ENCODE measurements at places on chromosomes 2 and 18.

DNA sequence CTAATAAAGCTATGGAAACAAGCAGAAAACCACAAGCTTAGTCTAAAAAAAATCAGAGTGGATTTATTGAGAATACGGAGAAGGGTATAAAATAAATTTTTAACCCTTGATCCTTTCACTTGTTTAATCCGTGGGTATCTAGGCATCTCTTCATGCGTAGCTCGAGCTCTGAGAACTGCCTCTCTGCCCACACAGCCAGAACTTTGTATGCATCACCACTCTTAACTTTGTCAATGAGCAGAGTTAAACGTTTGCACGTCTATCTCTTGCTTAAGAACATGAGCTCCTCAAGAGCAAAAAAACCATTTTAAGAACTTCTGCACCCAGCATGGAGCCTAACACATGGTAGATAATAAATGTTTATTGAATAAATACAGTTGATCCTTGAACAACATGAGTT, 26.9 kb upstream of the TANK start:
- DNase-seq, result no peak

- no peak for DNase-seq
Measured at GRCh38 chr2:55761024-55761423, 67.4 kb upstream of the PNPT1 start.

DNA sequence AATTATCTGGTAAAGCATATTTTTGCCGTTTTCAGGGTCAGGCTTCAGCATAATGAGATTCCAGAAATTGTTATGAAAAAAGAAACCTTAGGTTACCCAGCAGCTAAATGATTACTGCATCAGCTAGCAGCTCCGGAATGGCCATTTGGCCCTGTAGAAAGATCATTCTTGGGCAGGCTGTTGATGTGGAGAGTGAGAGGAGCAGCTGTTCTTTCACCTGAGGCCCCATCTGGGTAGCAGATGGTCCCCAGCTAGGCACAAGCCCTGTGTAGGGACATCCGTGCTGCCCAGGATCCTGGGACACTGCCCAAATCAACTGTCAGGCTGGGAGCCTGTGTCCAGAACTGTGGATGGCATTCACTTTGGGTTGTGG, 61.8 kb downstream of the NEDD4L start:
- DNase-seq, result peak; percentile 81

DNA sequence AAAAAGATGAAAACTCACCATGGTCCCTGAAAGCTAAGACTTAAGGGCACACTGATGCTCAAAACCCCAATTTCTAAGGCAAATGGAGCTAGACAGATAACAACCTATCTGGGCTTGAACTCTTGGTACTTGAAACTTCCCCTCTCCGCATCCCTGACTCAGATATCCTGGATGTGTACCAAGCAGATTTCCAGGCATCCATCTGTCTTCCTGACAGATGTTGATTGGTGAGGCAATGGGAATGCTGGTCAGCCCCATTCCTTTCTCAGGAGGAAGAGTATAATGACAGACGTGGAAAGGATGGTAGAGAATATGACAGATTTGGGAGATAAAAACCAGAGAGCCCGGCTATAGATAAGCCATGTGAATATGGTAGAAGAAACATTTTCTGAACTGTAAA, 69.2 kb downstream of the ADD2 start:
- DNase-seq, result no peak

DNA sequence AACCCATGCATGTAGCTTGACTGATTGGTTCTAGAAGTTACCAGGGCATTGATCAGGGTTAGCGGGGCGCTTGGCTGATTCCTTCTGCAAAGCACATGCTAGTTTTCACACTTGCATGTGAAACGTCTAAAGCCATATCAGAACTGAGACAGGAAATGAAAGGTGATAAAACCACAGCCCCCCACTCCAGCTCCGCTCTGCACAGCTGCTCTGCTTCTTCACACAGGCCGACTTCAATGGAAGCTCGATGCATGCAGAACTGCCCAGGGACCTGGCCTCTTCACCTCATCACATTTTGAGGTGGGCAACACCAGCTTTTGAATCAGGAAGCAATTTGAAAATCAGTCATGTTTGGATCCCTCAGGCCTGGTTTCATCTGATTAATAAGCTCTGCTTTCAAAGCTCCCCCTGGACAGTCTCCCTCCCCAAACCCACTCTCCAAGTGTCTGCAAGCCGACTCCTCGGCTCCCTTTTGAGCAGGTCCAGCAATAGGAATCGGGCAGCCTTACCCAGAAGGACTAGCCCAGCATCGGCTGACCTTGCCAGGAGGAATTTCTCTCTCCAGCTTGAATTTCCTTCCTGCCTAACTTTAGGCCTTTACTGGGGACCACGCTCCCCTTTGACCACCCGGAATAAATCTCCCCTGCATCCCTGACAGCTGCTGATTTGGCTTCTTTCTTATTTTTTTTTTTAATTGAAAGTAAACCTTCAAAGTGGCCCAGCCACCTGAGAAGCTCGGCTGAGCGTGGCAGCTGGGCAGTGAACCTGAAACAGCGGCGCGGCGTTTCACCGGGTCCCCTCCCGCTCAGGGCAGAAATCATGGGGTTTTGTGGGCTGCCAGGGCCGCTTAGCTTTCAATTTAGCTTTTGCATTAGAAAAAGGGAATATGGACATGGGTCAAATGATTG, 31.7 kb downstream of the HRH4 start:
- no peak for DNase-seq

- no peak for DNase-seq
Measured at GRCh38 chr18:12336887-12337286, 28.8 kb downstream of the TUBB6 start.

GRCh38 chr2:234467289-234467688, 29.6 kb downstream of the ARL4C start:
- DNase-seq, result no peak

GRCh38 chr2:127811397-127812321, 688 bp upstream of the WDR33 start:
- DNase-seq, result no peak

GRCh38 chr18:2536063-2536462, 35.2 kb downstream of the METTL4 start:
- no peak for DNase-seq

DNA sequence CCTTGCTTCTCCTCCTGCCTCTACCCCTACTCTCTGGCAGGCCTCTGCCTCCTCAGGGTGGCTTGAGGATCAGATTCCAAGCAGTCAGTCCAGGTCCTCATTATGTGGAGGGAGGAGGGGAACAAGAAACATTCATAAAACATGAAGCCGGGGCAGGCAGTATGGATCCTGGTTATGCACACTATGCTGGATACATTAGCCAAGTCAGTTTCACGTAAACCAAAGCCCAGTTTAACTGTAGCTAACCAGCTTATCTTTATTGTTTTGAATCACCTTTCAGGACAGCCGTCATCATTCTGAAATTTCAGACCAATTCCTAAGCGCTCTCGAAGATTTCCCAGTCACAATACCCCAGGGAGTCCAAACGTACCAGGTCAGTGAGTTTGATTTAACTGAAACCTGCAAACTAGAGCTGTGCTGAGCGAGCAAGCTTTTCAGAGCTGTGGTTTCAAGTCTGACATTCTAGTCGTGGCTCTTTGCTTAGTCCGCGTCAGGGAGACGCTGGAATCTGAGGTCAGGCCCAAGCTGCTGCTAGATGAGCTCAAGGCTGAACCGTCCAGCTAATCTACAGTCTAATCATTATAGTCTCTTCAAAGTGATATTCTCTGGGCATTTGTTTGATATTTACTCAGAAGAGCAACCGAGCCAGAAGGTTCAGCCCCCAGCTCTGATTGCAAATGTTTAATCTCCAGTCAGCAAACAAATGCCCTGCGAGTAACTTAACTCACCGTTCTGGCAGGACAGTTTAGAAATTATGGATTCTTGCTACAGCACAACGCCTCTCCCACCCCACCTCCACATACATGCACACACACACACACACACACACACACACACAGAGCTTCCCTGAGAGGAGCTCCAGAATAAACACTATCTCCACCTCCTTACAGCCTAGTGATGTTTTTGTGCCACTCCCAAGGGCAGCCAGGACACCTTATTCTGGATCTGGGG, 63.8 kb upstream of the BZW1 start:
- DNase-seq, result no peak

GRCh38 chr2:200483729-200484198, 26.1 kb downstream of the KCTD18 start:
- no peak for DNase-seq

- DNase-seq, result no peak
Measured at GRCh38 chr18:3380384-3380961, 69.5 kb upstream of the TGIF1 start.

DNA sequence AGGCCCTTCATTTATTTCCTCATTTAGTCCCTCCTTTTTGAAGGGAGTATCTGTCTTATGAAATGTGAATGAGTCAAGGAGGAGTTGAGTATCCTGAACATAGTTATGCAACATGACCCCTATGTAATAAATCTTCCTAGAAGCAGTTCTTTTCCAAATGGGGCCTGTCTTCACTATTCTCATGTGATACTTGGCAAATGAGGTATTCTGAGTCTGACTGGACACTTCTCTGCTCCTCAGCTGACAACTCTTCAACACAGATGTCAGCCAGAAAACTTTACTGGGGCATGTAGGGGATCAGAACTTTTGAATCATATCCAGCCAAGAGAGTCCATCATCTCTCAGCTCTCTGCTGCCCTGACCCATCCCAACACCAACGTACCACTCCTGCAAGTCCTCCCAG, 291.6 kb downstream of the ZNF385B start:
- DNase-seq, result no peak

DNA sequence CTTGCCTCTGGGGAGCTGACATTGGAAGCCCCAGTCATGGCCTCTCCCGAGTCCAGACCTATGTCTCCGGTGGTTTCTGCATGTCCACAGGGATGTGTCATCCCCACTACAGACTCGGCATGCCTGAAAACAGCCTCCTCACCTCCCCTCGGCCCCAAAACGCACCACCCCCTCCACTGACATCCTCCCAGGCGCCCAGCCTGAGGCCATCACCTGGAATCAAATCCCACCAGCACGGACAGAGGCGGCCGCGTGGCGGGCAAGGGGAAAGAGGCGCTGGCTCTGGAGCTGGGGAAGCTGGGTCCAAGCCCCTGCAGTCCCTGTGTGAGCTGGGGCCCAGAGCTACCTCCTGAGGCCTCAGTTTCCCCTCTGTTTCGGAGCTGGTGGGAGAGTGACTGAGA, 69.9 kb upstream of the SMAD7 start:
- no peak for DNase-seq

DNA sequence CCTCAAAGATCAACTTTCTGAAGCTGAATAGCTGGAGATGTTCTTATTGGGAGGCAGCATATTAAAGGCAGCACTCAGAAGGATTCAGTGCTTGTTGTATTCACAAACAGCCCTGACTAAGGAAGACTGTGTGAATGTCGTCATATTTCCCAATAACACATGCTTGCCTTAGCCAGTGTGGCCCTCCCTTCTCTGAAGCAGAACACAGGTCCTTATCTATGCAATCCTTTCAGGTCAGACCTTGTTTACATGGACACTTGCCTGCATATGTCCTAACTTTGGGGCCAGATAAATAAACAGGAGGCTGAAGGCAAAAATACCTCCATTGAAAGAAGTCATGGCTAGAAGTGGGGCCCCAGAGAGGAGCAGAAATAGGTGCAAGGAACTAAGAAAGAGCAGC, 97.2 kb downstream of the SLC4A3 start:
- DNase-seq, result no peak

DNA sequence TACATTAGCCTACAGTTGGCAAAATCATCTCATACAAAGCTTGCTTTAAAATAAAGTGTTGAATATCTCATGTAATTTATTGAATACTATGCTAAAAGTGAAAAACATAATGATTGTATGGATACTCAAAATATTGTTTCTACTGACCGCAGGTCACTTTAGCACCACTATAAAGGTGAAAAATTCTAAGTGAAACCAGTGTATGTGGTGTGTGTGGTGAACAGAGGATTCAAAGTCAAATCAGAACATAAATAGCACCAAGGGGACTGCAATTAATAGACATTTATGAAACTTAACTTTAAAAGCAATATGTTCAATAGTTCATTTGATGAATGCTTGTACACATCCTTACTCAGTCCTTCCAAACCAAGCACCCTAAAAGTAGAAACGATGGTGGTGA, 145.8 kb downstream of the AKAIN1 start:
- DNase-seq, result no peak

DNA sequence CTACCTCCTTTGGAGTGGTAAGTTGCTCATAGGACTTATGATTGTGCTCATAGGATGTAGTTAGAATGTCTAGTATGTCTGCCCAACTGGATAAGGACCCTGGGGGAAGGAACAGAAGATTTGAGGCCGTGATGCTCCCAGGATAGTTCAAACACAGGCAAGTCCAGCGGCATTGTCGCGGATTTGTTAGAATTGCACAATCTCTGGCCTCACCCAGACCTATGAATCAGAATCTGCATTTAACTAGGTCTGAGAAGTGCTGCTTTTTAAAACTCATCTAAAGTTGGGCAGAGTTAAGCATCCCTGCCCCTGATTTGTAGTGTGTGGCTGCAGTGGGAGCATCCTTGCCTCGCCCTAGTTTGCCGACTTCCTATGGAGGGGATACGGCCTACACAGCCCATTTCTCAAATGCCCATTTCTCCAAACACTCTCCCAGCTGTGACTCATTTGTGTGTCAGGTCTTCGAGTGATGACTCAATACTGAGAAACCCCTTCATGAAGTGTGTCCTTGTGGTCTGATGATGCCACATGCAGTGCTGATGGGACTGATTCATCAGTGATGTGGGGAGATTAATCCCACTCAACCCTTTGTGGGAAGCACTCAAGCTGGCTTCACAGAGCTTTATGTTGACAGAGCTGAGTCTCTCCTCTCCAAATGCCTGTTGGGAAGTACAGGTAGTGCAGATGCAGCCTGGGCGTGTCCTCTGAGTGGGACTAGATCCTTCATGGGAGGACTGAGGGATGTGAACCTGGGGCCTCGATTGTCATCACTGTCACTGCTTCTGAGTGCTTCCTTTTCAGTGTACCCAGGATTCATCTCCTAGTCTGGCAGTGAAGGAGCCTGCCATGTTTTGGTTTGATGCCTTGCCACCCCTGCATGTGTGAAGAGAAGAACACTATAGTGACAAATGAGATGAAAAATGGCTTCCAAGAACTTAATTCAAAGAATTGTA, 18.7 kb downstream of the SMIM21 start:
- no peak for DNase-seq

DNA sequence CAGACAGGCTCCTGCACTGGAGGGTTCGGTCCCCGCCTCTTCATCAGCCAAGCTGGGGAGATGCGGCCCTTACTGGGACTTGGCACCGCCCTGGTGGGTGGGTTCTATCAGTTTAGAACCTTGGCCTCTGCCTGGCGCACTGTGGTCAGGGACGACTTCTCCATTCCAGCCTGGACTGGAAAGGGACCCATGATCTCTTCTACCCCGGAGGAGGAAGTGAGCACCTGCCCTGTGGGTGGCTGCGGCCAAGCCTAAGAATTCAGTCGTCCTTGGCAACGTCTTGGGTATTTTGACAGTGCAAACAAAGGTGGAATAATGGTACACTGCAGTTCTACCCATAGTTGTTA, 106.9 kb upstream of the CD302 start:
- no peak for DNase-seq
